Stimulated activated CD4-positive, alpha-beta T cell treated with anti-CD3 and anti-CD28 coated beads, Interleukin-12 subunit alpha, Interleukin-12 subunit beta, amount 100 ng/mL, for 24 hours (primary cell): ENCODE measurements at places on chromosomes 5 and 9.

GRCh38 chr9:70639853-70640814, 225.7 kb upstream of the KLF9 start:
- DNase-seq = no peak

DNA sequence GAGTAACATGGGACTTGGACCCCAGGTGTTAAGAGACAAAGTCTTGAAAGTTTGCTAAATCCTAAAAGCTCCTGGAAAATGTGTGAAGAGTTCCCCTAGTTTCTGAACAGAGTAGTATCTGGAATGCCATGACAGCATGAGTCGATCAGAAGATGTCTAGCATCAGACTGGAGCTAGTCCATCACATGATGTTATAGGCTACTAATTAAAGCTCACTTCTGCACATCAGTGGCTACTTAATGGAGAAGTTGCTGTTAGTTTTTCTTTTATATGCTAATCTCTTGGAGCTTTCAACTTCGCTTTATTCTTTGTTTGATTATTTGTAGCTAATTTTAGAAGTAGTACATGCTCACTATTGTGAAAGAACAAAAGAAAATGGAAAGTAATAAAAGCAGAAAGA, 471.3 kb upstream of the KLF4 start:
- DNase-seq = no peak

GRCh38 chr9:127524373-127524772, 73.1 kb downstream of the LRSAM1 start:
- DNase-seq = no peak

DNA sequence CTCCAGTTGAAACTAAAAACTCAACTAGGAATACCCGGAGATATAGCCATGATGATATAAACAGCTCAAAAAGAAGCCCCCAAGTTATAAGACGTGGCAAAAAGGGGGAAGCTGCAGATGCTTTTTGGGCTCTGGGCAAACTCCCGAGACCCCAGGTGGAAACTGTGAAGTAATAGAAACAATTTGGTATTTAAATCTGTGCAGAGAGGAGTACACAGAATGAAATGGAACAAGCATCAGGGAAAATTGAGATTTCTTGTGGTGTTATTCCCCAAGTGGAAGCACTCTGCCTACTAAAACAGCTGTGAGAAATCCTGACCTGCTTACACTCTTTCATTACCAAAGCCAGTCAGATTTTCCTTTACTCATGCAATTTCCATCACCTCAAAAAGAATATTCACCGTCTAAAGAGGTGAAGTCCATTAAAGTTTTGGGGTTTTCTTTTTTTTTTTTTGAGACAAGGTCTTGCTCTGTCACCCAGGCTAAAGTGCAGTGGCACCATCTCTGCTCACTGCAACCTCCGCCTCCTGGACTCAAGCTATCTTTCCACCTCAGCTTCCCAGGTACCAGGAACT, 23.5 kb downstream of the SAXO1 start:
- DNase-seq = no peak

- no peak for DNase-seq
Observed at GRCh38 chr9:126883636-126884035, 23.2 kb downstream of the ZBTB34 start.

DNA sequence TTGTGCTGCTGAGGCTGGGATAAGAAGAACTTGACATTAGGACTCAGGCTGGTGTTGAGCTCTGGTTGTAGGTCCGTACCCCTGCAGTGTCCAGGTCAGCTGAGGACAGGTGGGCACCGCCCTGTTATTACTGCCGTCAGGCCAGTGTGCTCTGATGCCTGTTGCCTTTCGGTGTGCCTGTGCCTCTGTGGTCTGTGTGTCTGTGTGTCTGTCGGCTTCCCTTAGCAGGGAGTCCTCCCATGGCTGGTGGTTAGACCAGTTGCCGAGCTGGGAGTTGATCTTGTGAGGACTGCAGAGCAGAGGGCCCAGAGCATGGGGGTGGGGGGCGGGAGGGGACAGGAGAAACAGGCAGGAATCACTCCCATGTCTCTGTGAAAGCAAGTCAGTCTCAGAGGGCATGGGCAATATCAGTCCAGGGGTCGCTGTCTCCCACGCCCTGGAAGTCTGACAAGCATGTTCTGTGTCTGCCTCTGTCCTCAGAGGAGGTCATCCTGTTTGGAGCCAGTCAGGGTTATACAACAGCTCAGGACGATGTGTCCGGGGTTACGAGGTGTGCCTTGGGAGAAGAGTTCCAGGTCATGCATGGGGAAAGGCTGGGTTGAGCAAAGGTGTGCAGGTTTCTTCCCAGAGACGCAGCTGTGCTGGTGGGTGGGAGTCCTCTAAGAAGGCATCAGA, 67.3 kb upstream of the GARNL3 start:
- DNase-seq = no peak

- no peak for DNase-seq
Observed at GRCh38 chr9:75941577-75942311, 51.3 kb downstream of the PCSK5 start.

DNA sequence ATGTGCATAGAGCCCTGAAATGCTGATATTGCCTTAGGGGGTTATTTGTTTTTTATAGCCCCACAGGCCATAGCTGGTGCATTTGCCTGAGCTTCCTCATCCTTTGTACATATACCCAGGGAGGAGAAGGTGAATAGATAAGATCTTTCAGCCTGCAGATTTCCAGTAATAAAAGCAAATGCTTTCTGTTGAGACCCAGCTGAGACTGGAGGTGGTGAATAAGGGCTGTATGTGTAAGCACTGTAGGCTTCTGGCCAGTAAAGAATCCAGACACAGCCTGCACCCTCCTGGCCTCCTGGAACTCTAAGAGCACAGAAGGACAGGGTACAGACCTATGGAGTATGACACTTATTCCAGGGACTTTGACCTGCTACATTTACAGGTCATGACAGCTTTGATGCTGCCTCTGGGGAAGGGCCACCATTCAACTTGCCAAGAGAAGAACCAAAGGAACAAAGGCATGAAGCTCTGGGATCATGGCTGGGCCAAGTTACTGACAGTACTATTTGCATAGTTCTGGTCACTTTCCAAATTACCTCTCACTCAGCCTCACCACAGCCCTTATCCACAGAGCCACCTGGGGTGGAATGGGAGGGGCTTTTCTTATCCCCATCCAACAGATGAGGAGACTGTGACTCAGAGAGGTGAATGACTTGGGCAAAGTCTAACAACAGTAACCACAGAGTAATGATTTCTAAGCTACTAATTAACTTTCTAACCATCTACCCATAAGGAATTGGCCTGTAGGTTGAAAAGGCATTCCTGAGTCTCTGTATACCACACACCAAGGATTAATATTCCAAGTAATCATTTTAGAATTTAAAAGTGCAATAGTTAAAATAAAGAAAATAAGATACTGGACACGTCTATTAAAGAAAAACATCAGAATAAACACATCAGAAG, 604.5 kb upstream of the KLF4 start:
- DNase-seq = no peak

DNA sequence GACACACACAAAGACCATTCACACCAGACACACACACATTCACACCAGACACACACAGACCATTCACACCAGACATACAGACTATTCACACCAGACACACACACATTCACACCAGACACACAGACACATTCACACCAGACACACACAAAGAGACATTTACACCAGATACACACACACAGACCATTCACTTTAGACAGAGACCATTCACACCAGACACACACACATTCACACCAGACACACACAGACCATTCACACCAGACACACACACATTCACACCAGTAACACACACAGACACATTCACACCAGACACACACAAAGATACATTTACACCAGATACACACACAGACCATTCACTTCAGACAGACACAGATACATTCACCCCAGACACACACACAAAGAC, 29.0 kb upstream of the FCN1 start:
- DNase-seq = no peak

- no peak for DNase-seq
Observed at GRCh38 chr5:158758675-158759074, 341.0 kb downstream of the EBF1 start.

GRCh38 chr9:135126451-135127187, 39.2 kb downstream of the OLFM1 start:
- DNase-seq = no peak

DNA sequence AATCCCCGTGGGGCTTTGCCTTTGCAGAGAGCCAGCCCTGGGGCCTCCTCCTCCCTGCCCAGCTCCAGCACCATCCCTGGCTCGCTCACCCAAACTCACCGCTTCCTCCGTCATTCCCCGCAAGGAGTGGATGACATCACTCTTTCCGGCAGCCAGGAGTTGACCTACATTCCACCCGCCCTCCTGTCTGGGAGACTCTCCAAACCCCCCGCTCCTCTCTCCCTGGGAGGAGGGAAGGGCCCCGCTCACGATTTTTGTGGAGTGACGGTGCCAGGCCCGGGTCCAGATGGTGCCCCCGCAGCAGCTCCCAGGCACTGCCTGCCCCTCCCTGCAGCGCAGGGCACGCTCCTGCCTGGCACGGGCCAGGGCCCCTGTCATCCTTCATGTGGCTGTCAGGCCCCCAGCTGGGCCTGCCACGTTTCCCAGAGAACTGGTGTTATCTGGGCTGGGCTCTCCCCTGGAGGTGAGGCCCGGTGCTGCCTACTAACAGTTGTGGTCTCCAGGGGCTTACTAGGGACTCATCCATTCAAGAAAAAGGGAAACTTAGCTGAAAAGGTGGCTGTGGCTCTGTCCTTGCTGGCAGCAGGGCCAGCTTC, 52.3 kb downstream of the NTNG2 start:
- DNase-seq = no peak

DNA sequence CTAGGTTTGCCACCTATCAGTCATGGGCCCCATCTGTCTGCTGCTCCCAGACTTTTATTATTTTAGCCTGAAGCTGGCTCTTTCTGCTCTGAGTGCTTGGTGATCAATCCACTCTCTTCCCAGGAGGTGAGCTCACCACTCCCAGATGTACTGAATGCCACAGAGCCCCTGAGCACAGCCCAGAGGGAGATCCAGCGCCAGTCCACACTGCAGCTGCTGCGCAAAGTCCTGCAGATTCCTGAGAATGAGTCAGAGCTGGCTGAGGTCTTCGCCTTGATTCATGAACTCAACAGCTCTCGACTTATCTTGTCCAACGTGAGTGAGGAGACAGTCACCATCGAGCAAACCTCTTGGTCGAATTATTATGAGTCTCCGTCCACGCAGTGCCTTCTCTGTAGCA, 36.0 kb downstream of the HMGXB3 start:
- DNase-seq = no peak

- DNase-seq = no peak
Observed at GRCh38 chr9:99431103-99431502, 209.0 kb downstream of the SEC61B start.

DNA sequence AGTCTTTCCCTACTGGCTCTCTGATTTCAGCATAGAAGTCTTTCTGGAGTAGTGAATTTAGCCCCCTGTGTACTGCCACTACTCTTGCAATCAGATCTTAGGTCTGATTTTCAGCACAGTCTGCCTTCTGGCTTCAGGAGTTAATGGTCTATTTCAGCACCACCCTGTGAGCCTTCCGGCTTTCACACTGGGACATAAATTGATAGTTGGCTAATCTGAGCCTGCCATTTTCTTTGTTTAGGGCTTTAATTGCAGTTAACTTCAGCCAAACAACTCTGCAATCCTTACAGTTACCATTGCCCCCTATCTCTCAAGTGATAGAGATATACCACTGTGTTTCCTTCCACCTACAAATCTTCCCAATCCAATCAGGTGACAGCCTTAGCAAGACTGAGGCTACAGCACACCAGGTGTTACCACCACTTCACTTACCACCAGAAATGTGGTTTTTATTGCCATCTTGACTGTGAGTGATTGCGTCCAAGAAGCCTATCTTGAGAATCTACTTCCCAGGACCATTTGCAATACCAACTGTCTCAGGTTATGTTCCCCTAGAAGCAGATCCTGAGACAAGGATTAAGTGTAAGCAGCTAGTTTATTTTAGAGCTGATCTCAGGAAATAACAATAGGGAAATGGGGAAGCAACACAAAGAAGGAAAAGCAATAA, 51.9 kb upstream of the NEK6 start:
- DNase-seq = no peak

GRCh38 chr5:125205601-125206225, 459.3 kb upstream of the ZNF608 start:
- DNase-seq = no peak

DNA sequence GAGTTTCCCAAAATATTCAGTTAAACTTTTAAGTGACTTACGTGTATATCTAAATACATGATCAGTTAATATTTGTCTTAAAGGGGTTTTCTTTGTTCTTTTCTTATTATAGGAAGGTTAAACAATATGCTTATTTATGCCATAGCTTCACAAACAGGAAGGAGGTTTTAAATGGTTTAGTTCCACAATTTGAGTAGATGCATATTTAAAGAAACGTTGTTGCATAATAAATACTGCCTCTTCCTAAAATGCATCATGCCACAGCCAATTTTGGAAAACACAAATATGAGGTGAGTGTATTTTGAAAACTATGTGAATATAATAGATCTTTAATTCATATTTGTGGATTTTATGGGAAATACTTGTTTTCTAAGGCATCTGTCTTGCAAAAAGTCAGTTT, 2.5 kb upstream of the ADRB2 start:
- no peak for DNase-seq

- DNase-seq = no peak
Observed at GRCh38 chr9:12494411-12494810, 198.8 kb upstream of the TYRP1 start.

GRCh38 chr5:96388176-96388575, 44.9 kb downstream of the PCSK1 start:
- DNase-seq = no peak

GRCh38 chr9:137244486-137245449, 3.7 kb downstream of the TUBB4B start:
- DNase-seq = no peak

- DNase-seq = no peak
Observed at GRCh38 chr5:124906339-124907097, 160.1 kb upstream of the ZNF608 start.

GRCh38 chr5:33223563-33224284, 217.0 kb upstream of the TARS1 start:
- DNase-seq = no peak

- no peak for DNase-seq
Observed at GRCh38 chr5:96943799-96944198, 7.9 kb downstream of the LNPEP start.

DNA sequence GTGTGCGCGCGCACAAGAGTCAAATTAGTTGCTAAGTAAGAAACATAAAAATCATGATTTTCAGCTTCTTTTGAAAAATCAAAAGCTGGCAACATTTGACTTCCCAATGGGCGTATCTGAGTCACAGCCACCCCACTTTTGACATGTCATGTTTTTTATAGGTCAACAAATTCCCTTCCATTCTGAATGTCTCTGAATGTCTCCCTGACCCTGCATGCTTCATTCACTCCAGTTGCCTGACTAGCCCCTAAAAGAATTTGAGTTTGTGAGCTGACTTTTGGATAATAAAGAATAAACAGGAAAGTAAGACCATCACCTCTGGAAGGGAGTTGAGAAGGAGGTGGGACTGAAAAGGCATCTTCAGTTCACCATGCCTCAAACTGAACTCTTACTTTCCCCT, 20.2 kb upstream of the GLIS3 start:
- DNase-seq = no peak

DNA sequence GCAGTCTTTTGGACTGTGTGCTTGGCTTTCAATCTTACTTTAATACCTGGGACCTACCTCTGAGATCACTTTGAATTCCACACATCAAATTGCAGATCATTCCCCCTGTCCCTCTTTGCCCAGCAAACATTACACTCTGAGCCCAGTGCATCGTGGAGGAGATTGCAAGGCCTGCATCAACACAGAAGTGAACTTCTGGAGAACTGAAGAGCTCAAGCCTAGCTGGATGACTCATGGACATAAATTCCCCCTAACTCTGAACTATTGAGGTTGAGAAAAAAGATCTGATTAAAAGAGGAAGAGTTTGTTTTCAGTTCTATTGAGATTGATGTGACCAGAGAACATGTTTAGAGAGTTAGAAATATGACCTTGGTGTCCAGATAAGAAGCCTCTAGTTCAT, 316.0 kb upstream of the DMAC1 start:
- DNase-seq = no peak

GRCh38 chr9:76302947-76303550, 91.2 kb downstream of the RFK start:
- no peak for DNase-seq
